Stimulated activated CD4-positive, alpha-beta T cell treated with anti-CD3 and anti-CD28 coated beads, Interleukin-1b, Interleukin-23, amount 100 ng/mL, for 48 hours (primary cell): ENCODE measurements at places on chromosomes 6 and 20.
A peak's percentile ranks its signal among the peaks of the same experiment; 100 is the strongest.

- no peak for DNase-seq
Observed at GRCh38 chr6:148760258-148760534, 13.4 kb downstream of the UST start.

DNA sequence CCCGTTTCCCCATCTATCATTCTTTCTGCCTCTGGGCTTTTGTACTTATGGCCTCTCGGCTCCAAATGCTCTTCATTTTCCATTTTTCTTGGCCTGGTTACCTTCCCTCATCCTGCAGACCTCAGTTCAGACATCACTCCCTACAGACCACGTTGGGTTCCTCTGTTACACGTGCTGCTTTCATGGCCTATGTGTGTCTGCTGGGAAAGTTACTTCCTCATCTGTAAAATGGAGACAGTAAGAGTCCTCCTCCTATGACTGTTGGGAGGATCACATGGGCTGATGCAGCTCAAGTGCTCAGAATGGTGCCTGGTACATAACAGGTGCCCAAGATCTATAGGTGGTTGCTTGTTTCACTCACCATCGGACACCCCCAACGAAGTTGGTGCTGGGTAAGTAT, 13.5 kb downstream of the KCNK17 start:
- DNase-seq, result no peak

DNA sequence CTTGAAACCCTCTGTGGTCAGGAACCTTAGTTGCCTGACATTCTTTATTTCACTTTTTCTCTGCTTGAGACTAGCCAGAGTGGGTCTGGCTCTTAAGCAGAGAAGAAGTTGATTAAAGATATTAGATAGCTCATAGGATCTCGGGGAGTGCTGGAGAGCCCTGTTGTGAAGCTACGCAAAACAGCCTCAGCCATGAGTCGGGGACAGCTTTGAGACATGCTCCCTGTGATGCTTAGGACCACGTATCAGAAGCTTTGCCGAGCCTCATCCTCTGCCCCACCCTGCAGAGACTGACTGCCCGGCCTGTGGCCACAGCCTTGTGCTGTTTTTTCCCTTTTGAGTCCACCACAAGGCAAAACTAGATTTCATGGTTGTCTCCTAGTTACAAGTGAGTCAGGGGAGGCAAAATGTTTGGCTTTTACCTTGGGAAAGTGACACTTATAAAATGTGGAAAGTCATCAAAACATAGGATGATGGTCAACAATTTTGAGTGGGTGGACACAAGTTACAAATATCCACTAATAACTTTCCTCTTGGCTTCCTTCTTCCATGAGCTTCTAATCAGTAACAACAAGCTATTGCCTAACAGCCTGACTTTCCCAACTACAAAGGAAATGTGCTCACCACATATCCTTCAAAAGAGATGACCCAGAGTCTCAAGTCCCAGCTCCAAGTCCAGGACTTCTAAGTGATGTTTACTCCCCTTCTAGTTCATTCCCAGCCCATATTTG, 108.4 kb downstream of the JAG1 start:
- no peak for DNase-seq

GRCh38 chr20:21505161-21505809, 8.6 kb downstream of the NKX2-2 start:
- peak; percentile 78 for DNase-seq

DNA sequence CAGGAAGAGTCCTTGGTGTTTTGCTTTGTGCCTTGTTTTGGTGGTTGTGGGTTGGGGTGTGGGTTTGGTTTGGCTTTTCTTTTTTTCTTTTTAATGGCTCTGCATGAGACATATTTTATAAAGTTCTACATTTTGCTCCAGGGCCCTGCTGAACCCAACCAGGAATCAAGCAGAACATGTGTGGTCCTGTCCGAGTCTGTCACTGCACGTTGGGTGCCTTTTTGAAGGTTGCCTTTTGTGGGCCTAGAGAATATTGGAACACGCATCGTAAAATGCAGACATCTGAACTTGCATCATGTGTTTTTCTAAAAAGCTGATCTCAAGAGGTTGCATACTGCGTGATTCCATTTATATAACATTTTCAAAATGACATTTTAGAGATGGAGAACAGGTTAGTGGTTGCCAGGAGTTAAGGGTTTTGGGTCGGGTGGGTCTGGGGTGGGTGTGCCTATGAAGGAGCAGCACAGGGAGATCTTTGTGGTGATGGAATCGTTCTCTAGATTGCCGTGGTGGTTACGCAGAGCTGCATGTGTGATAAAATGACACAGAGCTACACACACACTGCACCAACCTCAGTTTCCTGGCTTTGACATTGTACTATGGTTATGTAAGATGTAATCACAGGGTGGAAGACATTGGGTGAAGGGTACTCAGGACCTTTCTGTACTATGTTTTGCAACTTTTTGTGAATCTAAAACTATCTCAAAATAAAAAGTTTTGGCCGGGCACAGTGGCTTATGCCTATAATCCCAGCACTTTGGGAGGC, 80.2 kb downstream of the EYA2 start:
- DNase-seq, result no peak

DNA sequence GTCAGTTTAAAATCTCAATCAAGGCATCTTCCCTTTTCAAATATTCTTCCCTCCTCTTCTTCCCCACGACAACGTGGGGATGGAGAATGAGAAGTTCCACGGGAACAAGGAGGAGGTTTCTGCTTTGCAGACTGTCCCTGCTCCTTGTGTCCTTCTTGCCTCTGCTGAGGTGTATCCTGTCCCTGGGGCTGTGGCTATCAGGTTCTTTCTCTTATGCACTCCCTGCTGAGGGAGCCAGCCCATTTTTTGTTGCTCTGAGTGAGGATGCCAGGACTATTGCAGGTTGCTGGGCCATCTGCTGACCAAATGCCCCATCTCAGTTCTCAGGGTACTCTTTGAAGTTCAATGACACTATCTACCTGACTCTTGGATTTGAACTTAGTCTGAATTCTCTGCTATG, 533.6 kb downstream of the RNF144B start:
- DNase-seq, result no peak

DNA sequence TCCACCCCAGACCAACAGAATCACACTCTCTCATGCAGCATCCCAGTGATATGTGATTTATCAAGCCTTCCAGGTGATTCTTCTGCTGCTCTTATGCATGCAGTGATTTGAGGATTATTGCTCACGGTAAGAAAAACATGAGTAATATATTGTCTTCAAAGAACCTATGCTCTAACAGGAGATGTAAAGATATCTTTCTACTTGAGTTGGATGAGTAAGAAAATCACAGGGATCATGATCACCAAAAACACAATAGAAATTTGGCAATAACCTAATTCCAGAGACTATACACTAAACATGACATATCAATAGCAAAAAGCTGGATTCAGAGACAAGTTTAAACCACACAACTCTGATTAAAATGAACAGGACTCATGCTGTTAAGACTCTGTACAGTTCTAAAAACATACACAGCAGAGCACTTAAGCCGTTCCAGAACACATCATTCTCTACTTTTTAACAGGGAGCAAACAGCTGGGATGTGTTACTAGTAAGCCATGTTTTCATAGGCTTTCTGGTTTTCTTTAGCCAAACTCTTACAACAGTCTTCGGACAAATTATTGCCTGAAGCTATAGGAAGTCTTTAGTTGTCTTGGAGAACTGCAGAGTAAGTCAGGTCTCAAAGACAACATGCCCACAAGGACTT, 568.6 kb downstream of the HAO1 start:
- DNase-seq, result no peak

DNA sequence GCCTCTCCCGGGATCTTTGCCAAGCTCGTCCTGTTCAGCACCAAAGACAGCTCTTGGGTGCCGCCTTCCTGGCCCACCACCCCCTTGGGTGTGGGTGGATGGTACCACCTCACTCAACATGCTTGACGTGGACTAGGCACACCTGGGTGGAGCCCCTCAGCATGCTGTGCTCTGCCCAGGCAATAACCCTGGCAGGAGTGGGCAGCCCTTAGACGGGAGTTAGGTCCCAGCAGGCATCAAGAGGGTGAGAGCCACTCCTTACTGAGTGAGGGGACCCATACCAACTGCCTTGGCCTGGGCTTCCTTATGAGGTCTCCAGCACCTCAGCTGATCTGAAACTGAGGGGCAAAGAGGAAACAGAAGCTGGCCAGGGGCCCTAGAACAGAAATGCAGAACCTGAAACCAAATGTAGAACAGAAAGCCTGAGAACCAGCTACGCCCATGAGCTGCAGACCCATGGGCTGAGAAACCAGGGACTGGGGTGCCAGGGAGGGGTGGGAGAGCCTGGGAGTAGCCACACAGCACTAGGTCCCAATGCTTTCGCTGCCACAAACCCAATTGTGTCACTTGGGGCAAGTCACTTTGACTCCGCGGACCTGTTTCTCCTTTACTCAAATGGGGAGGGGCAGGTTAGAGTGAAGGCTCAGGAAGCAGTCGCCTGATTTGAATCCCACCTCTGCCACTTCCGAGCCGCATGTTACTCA, 2.0 kb downstream of the FGD2 start:
- no peak for DNase-seq

GRCh38 chr20:22890594-22891300, 144.4 kb upstream of the SSTR4 start:
- DNase-seq, result no peak

- DNase-seq, result no peak
Observed at GRCh38 chr6:3782876-3783832, 31.6 kb upstream of the PXDC1 start.

DNA sequence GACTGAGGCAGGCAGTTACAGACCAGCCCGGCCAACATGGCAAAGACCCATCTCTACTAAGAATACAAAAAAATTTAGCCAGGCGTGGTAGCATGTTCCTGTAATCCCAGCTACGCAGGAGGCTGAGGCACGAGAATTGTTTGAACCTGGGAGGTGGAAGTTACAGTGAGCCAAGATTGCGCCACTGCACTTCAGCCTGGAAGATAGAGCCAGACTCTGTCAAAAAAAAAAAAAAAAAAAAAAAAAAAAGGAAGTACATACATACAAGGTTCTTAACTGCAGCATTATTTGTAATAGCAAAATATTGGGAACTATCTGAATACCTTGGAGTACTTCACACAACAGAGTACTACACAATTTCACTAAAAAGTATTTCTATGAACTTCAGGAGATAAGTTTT, 183.5 kb upstream of the OLIG3 start:
- DNase-seq, result no peak

DNA sequence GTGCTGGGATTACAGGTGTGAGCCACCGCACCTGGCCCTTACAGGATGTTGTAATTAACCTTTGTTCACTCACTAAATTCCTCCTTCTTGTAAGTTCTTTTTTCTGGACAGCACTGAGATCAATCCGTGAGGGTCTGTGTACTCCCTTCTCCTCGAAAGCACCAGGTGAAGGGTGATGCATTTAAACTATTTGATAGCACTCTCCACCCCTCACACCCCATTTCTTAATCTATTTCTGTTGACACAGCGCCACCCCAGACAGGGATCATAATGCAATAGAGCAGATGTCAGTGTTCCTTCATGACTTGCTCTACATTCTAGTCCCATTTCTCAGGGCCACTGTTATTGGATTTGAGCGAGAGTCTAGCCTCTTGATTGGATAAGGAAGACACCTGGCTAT, 46.3 kb downstream of the PPP1R14C start:
- no peak for DNase-seq

DNA sequence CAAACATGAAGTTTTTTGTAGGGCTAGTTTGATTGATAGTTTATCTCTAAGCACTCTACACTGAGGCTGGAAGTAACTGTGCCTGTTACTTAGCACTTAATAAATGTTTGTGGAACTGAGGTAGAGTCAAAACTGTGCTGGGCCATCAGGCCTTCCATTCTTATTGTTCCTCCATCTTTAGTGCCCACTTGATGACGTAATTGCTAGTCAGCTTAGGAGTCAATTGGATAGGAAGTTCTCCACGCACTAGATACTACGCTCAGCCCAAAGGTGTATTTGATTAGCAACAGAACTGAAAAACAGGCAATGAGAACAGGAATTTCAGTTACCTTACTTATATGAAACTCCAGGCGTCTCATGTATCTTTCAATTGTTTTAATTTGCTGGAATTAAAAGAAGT, 67.0 kb downstream of the RIPOR2 start:
- no peak for DNase-seq

DNA sequence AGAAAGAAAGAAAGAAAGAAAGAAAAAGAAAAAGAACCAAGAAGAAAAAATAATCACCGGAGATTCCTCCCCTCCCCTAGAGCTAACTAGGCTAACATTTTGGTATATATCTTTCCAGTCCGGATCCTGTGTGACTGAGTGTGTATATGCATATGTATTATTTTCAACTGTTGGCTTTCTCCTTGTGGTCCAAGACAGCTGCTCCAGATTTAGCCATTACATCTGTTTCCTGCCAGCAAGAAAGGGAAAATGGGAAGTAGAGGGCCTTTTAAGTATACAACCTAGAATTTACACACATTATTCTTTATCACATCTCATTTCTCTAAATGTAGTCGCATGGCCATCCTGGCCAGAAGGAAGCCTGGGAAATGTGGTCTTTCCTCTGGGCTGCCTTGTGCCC, 15.2 kb downstream of the SLC52A3 start:
- DNase-seq, result no peak

GRCh38 chr6:168920289-168920688, 333.4 kb downstream of the THBS2 start:
- no peak for DNase-seq

DNA sequence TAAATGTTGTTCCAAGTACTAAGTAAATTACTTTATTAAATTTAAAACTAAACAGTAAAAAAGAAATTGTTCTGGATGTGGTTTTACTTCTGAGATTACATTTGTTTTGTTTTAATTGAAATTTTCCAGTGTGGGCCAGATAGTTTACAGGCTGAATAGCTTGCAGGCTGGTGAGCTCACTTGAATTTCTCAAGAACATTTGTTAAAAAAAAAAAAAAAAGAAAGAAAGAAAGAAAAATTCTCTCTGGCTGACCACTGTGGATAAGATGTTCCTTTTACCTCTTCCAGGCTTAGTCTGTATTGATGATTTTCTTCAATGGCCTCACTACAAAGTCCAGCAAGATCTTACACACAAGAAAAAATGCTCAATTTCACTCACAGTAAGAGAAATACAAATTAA, 85.4 kb downstream of the PLCG1 start:
- no peak for DNase-seq

GRCh38 chr20:40679184-40679583, 9.9 kb downstream of the MAFB start:
- DNase-seq, result no peak

DNA sequence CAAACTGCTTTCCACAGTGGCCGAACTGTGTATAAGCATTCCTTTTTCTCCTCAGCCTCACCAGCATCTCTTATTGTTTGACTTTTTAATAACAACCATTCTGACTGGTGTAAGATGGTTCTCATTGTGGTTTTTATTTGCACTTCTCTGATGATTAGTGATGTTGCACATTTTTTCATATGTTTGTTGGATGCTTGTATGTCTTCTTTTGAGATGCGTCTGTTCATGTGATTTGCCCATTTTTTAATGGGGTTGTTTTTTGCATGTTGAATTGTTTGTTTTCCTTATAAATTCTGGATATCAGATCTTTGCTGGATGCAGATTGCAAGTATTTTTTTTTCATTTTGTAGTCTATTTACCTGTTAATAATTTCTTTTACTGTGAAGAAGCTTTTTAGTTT, 11.2 kb upstream of the ZSCAN12 start:
- DNase-seq, result no peak

- DNase-seq, result peak; percentile 30
Observed at GRCh38 chr6:90194371-90194841, 102.2 kb downstream of the BACH2 start.

- no peak for DNase-seq
Observed at GRCh38 chr6:118101831-118102345, 194.8 kb downstream of the SLC35F1 start.

- DNase-seq, result no peak
Observed at GRCh38 chr6:106453756-106454367, 93.3 kb downstream of the CRYBG1 start.

GRCh38 chr6:31178143-31179041, 7.9 kb upstream of the POU5F1 start:
- DNase-seq, result no peak
